ENCODE measurements at places on chromosomes 5 and 9. TPM values are rescaled to one million over a fixed set of nuclear protein-coding genes. Genes with fewer than 3 reads are reported as not detected.

DNA sequence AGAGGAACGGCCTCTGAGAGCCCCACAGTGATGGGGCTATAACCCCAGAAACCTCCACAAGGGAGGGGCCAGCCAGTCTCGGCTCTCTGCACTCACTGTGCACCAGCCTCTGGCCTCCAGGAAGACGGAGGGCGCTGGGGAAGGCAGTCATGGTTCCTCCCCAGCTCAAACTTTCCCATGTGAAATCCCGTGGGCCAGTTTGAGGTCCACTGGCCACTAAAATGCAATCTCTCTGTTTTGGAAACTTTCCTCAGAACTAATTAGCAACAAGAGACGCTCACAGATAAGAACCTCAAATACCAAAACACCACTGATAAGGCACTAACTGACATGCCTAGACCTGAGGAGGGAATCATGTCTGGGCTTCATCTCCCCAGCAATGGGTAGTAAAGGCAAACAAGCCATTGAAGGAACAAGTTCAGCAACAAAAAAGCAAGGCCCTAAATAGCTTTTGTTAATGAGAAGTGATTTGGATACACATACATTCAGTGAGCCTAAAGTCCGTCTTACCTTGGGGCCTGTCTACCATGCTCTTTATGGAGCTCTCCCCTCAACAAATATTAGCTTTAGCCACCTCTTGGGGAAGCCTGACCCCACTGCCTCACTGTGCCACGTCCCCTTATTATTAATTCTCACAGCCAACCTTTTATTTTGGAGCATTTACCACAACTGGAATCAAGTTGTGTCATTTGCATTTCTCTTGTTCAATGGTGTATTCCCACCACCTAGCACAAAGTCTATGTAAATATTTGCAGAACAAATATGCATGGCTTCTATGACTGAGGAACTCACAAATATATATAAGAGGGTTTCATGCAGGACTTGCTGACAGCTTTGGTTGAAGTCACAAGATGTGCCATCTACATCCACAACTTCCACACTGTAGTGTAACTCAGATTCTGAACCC is 56.1 kb upstream of the GLRX start:
- H3K4me3 ChIP-seq = no peak overlapping the region
- DNase-seq = no peak
- H3K27ac ChIP-seq = no peak overlapping the region
- H3K36me3 ChIP-seq = no peaks in the 10 kb centered on the region

GRCh38 chr5:60843386-60843935 is 608 bp downstream of the ELOVL7 start:
- peaks cover 12% of the 10 kb centered on the region for H3K4me1 ChIP-seq
- DNase-seq = no peak
- H3K4me3 ChIP-seq = peak overlapping the region; percentile 84
- H3K36me3 ChIP-seq = no peaks in the 10 kb centered on the region
- H3K27me3 ChIP-seq = no peaks in the 10 kb centered on the region
- peak overlapping the region; percentile 59 for H3K27ac ChIP-seq

DNA sequence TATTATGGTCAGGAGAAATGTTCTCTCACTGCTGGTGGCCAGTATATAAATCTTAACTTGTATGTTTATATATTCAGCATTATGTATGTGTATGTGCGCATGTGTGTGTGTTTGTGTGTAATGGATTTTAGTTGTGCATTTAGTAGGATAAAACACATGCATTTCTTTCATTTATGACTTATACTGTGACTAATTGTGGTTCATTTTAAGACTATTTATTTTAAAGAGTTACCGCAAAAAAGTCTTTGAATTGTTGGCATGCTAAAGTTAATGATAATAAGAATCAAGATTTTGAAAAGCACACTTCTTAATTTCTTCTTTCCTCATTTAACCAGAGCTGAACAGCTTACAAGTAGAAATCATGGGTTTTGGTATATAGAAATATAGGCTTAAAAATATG is 60.9 kb downstream of the RAI14 start:
- DNase-seq = no peak
- H3K27ac ChIP-seq = no peak overlapping the region
- no peaks in the 10 kb centered on the region for H3K27me3 ChIP-seq
- no peak overlapping the region for H3K4me3 ChIP-seq
- peaks cover 6% of the 10 kb centered on the region for H3K4me1 ChIP-seq

DNA sequence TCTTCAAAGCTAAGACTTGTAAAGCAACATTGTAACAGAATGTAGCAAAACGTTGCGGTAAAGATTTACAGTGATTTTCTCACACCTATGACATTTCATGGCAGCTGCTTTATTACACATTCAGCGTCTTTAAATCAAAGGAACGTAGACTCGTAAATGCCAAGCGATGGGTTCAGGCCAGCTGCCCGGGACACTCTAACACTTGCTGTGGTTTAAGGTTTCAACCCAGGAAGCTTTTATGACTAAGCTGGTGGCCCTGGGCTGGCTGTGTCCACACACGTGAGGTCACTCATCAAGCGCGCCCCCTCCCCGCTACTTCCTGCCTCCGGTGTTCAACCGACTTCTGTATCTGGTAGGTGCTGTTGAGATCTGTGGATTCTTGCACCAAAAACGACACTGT is 2.5 kb downstream of the SLC6A18 start:
- no peak overlapping the region for H3K4me3 ChIP-seq
- no peak overlapping the region for H3K27ac ChIP-seq
- no peaks in the 10 kb centered on the region for H3K27me3 ChIP-seq
- H3K36me3 ChIP-seq = no peaks in the 10 kb centered on the region

The OTP gene
- total RNA-seq = 0.07 TPM

The PWWP2A gene
- 14.7 TPM for total RNA-seq

The PPIP5K2 gene
- 45.8 TPM for total RNA-seq

Measured in HCT116 (cell line).